Suppressor macrophage treated with lipopolysaccharide for 4 hours (primary cell): ENCODE measurements at places on chromosomes 7 and 10.

- DNase-seq = no peak
Measured at GRCh38 chr7:81506609-81507008, 263.2 kb downstream of the HGF start.

DNA sequence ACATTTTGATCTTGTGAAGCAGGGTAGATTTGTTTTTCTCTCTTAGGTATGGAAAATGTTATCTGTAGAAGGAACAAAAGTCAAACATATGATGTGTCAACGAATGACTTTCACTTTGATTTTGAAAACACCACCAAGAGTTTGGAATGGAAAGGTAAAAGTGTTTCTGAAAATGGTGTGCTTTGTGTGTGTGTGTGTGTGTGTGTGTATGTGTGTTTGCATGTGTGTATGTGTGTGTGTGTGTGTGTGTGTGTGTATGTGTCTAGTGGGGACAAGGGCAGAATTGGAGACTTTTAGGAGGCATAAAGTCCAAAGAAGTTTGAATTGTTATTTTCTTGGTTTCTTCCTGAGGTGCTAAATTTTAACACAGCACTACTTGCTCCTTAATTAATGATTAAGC, 115.4 kb upstream of the PRKCQ start:
- DNase-seq = no peak

DNA sequence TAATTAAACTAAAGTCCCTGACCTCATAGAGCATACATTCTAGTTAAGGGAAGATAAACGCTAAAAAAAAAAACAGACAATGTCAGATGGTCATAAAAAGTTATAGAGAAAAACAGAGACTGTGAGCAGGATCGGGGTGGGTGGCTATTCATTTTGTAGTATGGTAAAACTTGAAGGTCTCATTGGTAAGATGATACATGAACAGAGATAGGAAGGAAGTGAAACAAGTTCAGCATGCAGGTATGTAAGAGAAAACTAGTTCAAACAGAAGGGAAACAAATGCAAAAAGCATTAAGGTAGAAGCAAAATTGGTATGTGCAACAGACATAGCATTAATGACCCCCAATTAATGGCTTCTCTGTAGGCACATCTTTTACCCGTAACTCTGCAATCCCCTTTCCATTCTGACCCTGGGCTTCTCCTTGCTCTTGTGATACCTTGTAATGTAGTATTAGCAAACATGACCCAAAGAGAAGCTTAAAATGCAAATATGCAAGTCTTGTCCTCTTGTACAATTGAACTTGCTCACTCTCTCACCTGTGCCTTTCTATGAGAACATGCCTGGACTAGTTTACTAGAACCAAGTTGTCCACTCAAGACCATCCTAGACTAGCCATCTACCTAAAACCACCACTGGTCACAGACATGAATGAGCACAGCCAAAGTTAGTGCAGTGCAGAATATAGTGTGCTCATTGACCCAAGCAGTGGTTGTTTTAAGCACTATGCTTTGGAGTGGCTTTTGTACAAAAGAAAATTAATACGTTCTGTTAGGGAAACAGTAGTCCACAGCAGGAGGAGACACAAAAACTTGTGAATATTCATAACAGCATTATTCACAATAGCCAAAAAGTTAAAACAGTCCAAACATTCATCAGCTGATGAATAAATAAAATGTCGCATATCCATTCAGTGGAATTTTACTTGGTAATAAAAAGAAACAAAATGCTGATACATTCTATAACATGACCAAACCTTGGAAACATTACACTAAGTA, 57.0 kb downstream of the BRAF start:
- DNase-seq = no peak

DNA sequence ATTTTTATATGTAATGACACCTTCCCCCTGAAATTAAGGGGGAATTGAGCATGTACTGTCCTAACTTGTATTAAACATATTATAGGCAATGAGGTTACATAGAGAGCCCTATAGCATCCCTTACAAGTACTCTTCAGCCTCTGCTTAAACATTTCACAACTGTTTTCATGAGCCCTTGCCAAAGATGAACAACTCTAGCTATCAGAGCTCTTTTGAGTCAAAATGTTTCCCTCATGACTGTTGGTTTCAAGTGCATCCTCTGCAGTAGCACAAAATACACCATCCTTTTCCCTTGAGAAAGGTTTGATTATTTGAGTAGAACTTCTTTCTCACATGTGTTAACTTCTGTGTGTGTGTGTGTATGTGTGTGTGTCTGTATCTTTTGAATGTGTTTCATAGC, 1157.6 kb upstream of the CELF2 start:
- no peak for DNase-seq

DNA sequence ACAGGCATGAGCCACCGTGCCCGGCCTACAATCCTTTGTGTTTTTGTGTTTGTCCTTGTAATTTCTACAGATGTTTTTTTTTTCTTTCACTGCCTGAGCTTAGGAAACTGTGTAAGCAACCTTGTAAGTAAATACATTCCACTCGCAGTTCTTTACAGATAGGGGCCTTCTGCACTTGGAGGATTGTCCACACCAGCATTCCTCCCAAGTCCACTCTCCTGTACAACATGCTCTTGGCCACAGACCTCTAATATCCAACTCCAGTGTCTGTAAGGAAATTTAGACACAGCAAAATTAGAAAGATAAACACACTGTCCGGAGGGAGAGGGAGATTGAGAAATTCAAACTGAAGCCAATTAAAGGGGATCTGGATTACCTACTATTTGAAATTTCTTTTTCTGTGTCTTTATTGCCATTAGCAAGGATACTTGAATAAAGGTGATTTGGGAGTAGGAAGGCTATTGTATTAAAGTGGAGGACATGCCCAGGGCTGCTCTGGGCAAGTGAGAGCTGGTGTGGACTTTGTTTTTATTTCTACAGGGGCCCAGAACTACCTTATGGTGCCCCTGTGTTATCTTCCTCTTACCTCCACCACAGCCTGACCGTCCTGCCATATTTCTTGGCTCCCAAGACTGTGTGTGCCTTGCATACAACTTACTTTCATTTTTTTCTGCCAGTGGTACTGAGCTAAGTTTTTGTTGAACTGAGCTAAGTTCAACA, 9.7 kb downstream of the MXI1 start:
- no peak for DNase-seq

- no peak for DNase-seq
Measured at GRCh38 chr10:4819707-4820106, 6.3 kb upstream of the AKR1E2 start.

DNA sequence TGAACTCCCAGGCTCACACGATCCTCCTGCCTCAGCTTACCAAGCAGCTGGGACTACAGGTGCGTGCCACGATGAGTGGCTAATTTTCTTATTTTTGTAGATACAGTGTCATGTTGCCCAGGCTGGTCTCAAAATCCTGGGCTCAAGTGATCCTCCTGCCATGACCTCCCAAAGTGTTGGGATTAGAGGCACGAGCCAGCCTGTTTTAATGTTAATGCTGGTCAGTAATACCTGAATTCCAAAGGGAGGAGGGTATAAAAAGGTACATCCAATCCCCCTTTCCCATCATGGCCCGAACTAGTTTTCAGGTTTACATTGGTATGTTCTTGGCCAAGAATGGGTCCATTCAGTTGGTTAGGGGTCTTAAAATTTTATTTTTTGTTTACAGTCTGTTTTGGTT, 329.1 kb downstream of the PARD3 start:
- no peak for DNase-seq

DNA sequence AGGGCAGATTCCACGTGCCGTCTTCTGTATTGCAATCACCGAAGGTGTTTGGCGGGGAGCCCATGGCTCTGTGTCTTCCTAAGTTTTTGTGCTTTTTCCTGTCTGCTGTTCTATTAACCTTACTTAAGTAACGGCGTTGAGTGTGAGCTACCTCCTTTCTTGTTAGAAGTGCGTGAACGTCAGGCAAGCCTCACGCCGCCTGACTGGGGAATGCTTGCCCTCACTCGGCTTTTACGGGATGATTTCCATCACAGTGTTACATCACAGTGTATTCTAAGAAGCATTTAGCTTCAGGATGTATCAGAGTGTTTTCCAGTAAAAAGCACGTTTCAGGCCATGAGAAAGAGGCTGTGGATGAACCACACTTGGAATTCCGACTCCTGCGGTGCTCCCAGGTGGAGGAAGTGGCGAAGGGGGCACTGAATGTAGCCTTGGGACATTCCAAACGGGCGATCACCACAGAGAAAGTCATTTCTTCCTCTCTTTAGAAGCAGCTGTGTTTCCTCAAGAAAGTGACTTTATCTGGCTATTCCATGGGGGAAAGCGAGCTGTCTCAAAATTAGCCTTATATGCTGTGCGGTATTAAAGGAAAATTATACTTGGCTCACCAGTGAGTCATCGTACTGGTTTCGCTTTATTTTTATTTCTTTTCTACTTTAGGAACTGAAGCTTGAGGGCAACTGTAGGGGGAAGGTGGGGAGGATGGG, 290.7 kb downstream of the KLF6 start:
- no peak for DNase-seq

- no peak for DNase-seq
Measured at GRCh38 chr7:10584886-10585285, 388.8 kb upstream of the PHF14 start.

- peak; percentile 17 for DNase-seq
Measured at GRCh38 chr10:22624287-22624738, 90.1 kb downstream of the PIP4K2A start.

DNA sequence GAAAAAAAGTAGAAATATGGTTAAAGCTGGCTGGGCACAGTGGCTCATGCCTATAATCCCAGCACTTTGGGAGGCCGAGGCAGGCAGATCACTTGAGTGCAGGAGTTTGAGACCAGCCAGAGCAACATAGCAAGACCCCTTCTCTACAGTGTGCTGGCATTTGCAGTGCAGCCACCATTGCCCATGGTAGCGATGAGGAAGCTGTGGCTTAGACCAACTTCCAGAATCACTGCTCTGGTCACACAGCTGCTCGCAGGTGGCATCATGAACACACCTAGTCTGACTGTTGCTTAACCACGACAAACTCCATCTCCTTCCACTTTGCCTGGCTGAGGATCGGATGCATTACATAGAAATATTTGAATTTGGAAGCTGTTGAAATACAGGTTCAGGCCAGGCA, 137.1 kb downstream of the CUX1 start:
- DNase-seq = no peak

DNA sequence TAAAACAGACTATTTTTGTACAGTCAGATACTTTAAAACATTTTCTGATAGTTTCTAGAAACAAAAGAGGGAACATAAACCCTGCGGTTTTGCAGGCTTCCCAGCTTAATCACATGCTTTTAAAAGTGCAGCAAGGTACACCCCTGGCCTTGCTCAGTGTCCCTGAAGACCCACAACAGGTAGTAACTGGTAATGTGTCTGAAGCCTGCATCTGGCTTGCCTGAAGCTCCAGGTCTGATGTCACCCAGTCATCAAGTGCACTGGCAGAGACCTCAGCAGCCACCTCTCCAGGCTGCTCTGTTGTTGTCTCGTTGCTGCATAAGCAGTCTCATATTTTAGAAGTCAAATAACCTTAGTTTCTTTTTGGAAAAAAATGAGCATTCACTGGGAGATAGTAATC, 376.1 kb upstream of the MTPN start:
- DNase-seq = no peak

DNA sequence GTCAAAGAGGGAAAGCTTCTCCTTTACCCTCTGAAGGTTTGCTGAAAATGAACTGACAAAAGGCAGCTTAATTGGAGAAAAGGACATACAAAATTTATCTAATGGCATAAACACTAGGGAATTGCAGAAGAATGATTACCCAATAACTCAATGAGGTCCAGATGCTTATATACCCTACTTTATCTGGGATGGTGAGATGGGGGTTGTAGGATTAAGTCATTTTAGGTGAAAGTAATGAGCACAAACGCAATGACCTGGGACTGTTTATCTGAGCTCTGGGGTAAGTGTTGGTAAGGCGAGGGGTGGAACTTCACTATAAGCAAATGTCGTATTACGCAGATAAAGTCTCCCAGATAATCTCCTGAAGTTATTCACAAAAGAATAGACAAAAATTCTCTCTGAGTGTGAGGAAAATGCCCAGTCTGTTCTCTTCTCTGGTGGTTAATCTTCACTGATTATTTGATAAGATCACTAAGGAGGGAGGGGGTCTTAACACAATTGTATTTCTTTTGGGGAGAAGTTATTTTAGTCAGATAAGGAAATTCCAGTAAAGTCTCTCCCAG, 1067.8 kb downstream of the DNAJB9 start:
- no peak for DNase-seq

- DNase-seq = no peak
Measured at GRCh38 chr10:72461085-72461484, 106.4 kb upstream of the DNAJB12 start.

DNA sequence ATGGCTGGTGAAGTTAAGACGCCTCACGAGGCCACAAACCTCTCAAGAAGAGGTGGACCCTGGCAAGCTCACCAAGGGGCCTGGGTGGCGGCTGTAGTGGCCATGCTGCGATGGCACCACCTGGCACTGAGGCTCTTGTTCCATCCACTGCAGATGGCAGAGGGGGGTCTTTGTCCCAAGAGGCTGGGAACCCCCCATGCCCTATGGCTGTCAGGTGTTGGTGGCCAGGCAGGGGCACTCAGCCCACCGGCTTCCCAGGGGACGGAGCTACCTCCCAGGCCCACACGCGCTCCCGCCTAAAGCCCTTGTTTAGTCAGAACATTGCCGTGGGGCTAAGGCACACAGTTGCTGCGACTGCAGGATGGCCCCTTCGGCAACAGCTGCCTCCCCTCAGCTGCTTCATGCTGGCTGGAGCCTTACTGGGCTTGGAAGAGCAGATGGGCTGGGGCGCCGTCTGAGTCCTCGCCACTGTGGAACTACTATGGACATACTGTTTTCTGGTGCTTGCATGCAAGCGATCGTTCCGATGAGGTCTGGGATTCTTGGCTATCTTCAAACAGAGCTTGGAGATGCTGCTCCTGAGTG, 46.8 kb downstream of the DPYSL4 start:
- DNase-seq = no peak

DNA sequence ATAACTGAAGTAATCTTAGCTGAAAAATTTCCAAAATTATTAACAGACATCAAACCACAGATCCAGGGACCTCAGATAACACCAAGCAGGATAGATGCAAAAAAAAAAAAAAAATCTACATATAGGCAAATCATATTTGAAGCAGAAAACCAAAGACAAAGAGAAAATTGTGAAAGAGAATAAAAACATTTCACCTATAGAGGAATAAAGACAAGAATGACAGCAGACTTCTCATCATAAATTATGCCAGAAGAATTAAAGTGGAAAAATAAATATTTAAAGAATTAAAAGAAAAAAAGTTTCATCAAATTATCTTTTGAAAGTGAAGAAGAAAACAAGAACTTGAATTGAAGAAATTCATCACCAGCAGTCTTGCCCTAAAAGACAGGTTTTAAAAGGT, 467.5 kb downstream of the GPAM start:
- no peak for DNase-seq

DNA sequence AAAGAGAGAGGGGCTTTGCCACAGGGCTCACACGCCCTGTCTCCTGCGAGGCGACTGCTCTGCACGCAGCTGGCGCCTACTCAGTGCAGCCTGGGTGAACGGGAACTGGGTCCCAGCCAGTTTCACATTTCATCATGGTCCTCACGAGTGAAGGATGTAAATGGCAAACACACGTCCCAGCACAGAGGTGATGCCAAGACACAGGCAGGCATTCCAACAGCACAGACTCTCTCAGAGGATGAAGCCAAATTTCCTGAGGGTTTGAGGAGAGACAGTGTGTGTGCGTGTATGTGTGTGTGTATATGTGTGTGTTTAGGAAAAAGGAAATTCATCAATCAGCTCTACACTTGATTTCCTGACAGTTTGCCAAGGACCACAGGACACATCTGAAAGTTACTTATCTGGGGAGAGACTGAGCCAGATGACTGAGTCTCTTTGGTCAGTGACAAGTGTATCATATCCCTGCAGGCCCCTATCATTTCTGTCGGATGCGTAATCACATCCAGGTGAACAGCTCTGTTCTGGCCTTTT, 53.9 kb downstream of the CHST15 start:
- DNase-seq = peak; percentile 54

- DNase-seq = no peak
Measured at GRCh38 chr10:3700531-3701076, 84.4 kb downstream of the KLF6 start.
